Cardiac atrium fibroblast (primary cell): ENCODE measurements at places on chromosomes 1 and 21. TPM values are rescaled to one million over a fixed set of nuclear protein-coding genes. Genes with fewer than 3 reads are reported as not detected.

OR2M3 gene
- total RNA-seq = not detected in 2 replicates

MROH7 gene
- total RNA-seq = 0.54 TPM in 1 of 2 replicates, not detected in the other

HRNR gene
- total RNA-seq = not detected in 2 replicates

VTCN1 gene
- total RNA-seq = not detected in 2 replicates

SAMD13 gene
- total RNA-seq = 0.32 and 0.54 TPM in 2 replicates

PYGO2 gene
- total RNA-seq = 7.8 and 10.7 TPM in 2 replicates

PRKCZ gene
- 1.1 and 2.1 TPM in 2 replicates for total RNA-seq

MAP3K21 gene
- 0.65 TPM in 1 of 2 replicates, not detected in the other for total RNA-seq

NBPF6 gene
- under 0.01 TPM in 1 of 2 replicates, not detected in the other for total RNA-seq

GNG4 gene
- not detected in 2 replicates for total RNA-seq

FAM89A gene
- 5.8 and 6.6 TPM in 2 replicates for total RNA-seq

MFN2 gene
- 33.0 and 49.2 TPM in 2 replicates for total RNA-seq

KAZN gene
- total RNA-seq = 2.8 and 7.6 TPM in 2 replicates

IGSF21 gene
- not detected in 2 replicates for total RNA-seq

TEKT2 gene
- 0.90 TPM in 1 of 2 replicates, not detected in the other for total RNA-seq

LRRC7 gene
- total RNA-seq = not detected in 2 replicates

OVAAL gene
- total RNA-seq = not detected in 2 replicates

PTPRF gene
- total RNA-seq = 48.9 and 58.5 TPM in 2 replicates
